ENCODE measurements at places on chromosomes 2 and 18.

- DNase-seq, result peak; percentile 96
Observed at GRCh38 chr2:9423100-9423921, at the start of the genes CPSF3 and ITGB1BP1. CPSF3 (plus strand) TSS chr2:9423654; CDS start chr2:9423774, 120 bp downstream. ITGB1BP1 (minus strand) TSS chr2:9423528; CDS start chr2:9418697, 4,831 bp downstream.

GRCh38 chr2:88603146-88603545 is 24.1 kb downstream of the EIF2AK3 start:
- DNase-seq, result no peak

DNA sequence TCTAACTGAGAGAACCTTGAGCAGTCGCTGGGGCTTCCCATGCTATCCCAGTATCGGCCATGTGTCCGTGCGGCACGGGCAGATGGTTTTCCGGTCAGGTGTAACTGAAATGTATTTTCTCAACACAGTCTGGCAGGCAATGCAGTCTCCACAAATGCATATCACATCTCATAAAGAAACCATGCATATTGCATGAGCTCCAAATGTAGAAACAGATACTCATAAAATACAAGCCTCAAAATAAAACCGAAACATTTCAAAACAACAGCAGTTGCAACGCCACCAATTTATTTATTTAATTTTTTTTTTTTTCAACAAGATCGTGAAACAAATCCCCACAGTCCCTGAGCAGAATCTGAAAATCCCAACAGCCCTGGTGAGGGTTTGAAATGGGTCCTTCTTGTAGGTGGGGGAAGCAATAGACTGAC is 299.4 kb downstream of the LPIN1 start:
- DNase-seq, result no peak

- no peak for DNase-seq
Observed at GRCh38 chr2:218422403-218423086, 3.6 kb downstream of the VIL1 start.

DNA sequence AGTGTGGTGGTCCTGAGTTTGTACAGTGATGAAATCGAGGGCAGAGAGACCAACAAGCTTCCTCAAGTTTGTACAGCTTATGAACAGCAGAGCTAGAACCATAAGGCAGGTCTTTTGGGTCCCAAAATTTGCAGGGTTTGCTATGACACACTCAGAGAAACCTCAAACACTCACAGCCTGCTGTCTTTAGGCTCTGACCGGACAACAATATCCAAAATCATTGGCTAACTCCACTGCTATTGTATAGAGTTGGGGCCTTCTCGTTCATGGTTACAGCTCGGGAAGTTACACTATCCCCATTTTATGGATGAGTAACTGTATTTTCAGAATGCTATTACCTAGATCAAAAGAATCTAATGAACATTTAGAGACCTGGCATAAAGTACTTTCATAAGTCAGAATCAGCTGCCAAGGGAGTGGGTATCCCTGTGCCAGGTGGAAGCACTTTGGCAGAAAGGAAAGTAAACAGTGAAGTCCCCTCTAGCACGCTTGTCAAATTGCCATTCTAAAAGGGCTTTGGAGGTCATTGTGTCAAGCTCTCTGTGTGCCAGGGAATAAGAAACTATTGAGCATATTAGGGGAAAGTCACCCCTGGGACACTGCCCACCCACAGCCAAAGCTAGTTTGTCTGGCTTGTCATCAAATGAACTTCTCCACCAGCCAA is 331.8 kb downstream of the ALK start:
- no peak for DNase-seq

DNA sequence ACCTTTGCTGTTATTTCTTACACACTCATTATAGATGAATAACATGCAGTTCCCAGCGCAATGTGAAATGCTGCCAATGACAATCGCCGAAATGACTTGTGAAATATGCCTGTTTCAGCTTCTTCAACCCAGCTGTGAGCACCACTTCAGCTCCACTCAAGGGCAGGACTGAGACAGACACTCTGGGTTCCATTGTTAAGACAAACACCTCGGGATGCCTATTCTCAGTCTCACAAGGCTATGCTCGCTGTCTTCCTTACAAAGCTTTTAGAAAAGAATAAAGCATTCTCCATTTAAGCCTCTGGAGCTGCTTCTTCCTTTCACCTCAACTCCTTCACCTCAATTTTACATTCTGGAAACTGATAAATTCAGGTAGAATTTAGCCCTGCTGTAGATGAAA is 4.2 kb downstream of the CBLN2 start:
- no peak for DNase-seq

DNA sequence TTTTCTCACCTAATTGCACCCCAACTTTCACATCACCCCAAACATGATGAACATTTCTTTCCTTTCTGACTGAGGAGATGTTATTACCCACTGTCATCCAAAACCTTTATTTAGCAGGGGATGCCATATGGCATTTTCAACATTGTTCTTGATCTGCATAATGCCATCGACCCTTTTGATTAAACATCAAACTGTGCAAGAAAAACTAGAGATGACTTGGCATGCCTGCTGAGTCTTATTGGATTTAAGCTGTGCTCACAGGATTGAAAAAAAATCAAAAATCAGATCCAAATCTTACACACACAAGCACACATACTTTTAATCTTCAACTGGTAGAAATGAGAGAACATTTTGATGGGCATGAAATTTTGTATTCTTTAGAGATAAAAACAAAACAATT is 536.0 kb downstream of the TMX3 start:
- DNase-seq, result no peak

GRCh38 chr2:660586-661359 is 16.4 kb downstream of the TMEM18 start:
- no peak for DNase-seq

Measured in globus pallidus (tissue), 1 donor.